CD4-positive, alpha-beta memory T cell (primary cell): ENCODE measurements at places on chromosomes 2 and 18.
A peak's percentile ranks its signal among the peaks of the same experiment; 100 is the strongest.

DNA sequence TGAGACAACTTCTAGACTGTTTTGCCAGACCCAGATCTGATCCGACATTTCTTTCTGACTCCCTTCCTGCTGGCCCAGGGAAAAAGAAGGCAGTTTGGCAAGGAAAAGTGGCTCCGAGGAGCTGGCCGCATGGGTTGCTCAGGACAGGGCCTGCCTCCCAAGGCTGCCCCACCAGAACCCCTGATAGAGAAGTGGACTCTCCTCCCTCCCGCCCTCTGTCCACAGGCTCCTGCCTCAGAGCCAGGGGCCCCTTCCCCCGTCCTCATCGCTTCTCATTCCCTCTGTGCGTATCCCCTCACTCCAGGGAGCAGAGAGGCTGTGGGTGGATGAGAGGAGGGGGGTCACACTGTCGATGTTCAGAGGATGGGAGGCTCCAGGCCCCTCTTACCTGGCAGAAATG lies 110.2 kb downstream of the TNS1 start:
- H3K27ac ChIP-seq: no peak overlapping the region
- no peaks in the 10 kb centered on the region for H3K4me1 ChIP-seq
- DNase-seq: no peak

- H3K4me1 ChIP-seq: no peaks in the 10 kb centered on the region
- no peaks in the 10 kb centered on the region for H3K36me3 ChIP-seq
- DNase-seq: no peak
- no peaks in the 10 kb centered on the region for H3K27me3 ChIP-seq
- H3K27ac ChIP-seq: no peak overlapping the region
- no peak overlapping the region for H3K4me3 ChIP-seq
Measured at GRCh38 chr2:154013514-154013913, 141.8 kb downstream of the GALNT13 start.

GRCh38 chr2:84999553-84999955 lies 28.6 kb downstream of the KCMF1 start:
- DNase-seq: no peak
- no peaks in the 10 kb centered on the region for H3K27me3 ChIP-seq
- no peak overlapping the region for H3K4me3 ChIP-seq
- no peaks in the 10 kb centered on the region for H3K36me3 ChIP-seq
- H3K4me1 ChIP-seq: peaks cover 55% of the 10 kb centered on the region

GRCh38 chr2:113157897-113158753 lies 15.6 kb upstream of the PSD4 start:
- H3K4me3 ChIP-seq: peak overlapping the region; percentile 57
- no peaks in the 10 kb centered on the region for H3K36me3 ChIP-seq
- DNase-seq: no peak
- H3K4me1 ChIP-seq: peaks cover 33% of the 10 kb centered on the region
- H3K27me3 ChIP-seq: no peaks in the 10 kb centered on the region

DNA sequence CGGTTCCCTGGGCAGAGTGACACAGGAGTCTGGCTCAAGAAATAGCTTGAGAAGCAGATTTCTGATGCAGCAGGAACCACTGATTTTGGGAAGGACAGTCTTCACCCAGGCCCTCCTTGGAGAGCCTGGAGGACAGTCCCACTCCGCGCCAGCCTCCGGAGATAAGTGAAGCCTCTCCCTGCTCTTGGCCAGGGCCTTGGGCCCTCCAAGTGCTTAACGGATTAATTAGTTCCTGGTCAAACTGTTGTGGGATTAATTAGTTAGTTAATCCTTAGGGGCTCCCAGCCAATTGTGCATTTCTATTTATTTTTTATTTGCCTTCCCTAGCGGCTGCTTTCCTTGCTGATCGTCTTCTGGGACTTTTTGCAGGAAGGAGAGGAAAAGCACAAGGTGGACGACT lies 19.6 kb downstream of the CPLX4 start:
- H3K36me3 ChIP-seq: no peaks in the 10 kb centered on the region
- no peak overlapping the region for H3K4me3 ChIP-seq
- H3K27me3 ChIP-seq: no peaks in the 10 kb centered on the region

DNA sequence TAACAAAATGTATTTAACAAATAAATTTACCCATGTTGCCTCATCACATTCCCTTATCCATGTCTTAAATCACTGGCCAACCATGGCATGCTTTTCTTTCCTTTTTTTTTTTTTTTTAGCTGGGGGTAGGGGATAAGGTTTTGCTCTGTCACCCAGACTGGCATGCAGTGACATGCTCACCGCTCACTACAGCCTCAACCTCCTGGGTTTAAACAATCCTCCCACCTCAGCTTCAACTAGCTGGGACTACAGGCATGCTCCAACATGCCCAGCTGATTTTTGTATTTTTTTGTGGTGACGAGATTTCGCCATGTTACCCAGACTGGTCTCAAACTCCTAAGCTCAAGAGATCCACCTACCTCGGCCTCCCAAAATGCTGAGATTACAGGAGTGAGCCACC lies 266.4 kb downstream of the THSD7B start:
- H3K36me3 ChIP-seq: no peaks in the 10 kb centered on the region
- no peak overlapping the region for H3K4me3 ChIP-seq
- H3K27me3 ChIP-seq: no peaks in the 10 kb centered on the region
- DNase-seq: no peak

GRCh38 chr18:49059028-49059834 lies 108.5 kb upstream of the SMAD7 start:
- H3K4me1 ChIP-seq: no peaks in the 10 kb centered on the region
- no peak overlapping the region for H3K4me3 ChIP-seq
- no peaks in the 10 kb centered on the region for H3K36me3 ChIP-seq
- no peaks in the 10 kb centered on the region for H3K27me3 ChIP-seq
- no peak overlapping the region for H3K27ac ChIP-seq

DNA sequence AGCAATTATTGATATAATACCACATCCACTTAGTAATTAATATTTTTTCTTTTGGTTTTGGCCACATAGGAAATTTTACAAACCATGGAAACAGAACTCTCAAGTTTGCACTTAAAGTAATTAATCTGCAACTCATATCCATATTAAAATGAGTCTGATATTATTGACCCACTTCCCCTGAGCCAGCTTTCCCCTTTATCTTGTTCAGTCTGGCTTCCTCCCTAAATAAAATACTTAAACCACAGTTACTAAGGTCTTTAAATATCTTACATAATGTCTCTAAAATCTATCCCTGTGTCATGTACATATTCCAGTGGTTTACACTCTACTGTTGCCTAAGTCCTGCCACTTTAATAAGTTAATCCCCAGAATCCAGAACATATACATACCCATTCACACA lies 564.9 kb upstream of the FSHR start:
- no peak for DNase-seq
- H3K4me3 ChIP-seq: no peak overlapping the region
- no peaks in the 10 kb centered on the region for H3K36me3 ChIP-seq
- no peaks in the 10 kb centered on the region for H3K4me1 ChIP-seq

GRCh38 chr2:202786842-202787241 lies 84.7 kb downstream of the ICA1L start:
- no peak overlapping the region for H3K27ac ChIP-seq
- H3K27me3 ChIP-seq: no peaks in the 10 kb centered on the region
- DNase-seq: no peak
- H3K36me3 ChIP-seq: peaks cover 9% of the 10 kb centered on the region
- H3K4me3 ChIP-seq: no peak overlapping the region

DNA sequence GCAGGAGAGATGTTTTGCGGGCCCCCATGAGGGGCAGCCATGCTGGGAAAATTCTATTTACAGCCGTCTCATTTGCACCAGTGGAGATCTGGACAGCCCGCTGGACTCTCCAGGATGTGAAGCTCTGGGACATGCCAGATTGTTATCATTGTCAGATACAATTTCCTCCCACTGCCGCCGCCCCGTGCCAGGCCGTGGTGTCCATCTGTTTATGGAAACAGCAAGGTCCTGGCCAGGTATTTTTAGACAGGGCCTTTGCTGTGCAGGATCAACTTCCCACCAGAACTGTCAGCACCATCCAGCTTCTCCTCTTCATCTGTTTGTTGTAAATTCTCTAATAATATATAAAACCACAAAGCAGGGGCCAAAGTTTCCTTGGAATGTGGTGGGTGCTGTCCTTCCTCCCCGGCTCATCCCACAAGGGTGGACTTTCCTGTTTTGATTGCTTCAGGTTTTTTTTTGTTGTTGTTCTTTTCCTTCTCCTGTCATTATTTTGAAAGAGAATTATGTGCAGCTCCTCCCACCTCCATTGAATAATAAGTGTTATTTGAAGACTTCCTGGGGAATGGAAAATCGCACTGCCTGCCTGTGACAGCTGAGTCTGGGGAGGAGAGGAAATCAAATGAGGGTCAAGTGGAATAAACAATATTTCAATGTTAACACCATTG lies 398.1 kb downstream of the TNS1 start:
- no peaks in the 10 kb centered on the region for H3K36me3 ChIP-seq
- H3K27me3 ChIP-seq: no peaks in the 10 kb centered on the region
- H3K27ac ChIP-seq: no peak overlapping the region
- peaks cover 22% of the 10 kb centered on the region for H3K4me1 ChIP-seq
- H3K4me3 ChIP-seq: no peak overlapping the region

GRCh38 chr2:31347750-31348149 lies 66.8 kb downstream of the XDH start:
- no peaks in the 10 kb centered on the region for H3K4me1 ChIP-seq
- H3K27ac ChIP-seq: no peak overlapping the region
- no peak for DNase-seq
- no peaks in the 10 kb centered on the region for H3K36me3 ChIP-seq
- H3K27me3 ChIP-seq: no peaks in the 10 kb centered on the region

DNA sequence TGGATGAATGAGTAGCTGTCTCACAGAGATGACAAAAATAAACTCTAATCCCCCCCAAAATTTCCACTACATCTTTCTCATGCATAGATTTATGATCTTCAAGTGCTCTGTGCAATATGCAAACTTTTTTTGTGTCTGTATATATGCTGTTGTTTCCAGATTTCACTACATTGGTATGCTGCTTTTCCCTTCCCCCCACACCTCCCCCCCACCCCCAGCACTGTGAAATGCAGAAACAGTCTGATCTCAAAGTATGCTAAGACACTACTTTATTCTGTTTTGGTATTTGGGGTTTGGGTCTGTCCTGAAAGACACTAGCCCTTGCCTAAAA lies 524 bp upstream of the KLHL14 start:
- H3K4me1 ChIP-seq: peaks cover 7% of the 10 kb centered on the region
- peaks cover 13% of the 10 kb centered on the region for H3K27me3 ChIP-seq
- no peak overlapping the region for H3K27ac ChIP-seq
- DNase-seq: no peak
- no peak overlapping the region for H3K4me3 ChIP-seq

DNA sequence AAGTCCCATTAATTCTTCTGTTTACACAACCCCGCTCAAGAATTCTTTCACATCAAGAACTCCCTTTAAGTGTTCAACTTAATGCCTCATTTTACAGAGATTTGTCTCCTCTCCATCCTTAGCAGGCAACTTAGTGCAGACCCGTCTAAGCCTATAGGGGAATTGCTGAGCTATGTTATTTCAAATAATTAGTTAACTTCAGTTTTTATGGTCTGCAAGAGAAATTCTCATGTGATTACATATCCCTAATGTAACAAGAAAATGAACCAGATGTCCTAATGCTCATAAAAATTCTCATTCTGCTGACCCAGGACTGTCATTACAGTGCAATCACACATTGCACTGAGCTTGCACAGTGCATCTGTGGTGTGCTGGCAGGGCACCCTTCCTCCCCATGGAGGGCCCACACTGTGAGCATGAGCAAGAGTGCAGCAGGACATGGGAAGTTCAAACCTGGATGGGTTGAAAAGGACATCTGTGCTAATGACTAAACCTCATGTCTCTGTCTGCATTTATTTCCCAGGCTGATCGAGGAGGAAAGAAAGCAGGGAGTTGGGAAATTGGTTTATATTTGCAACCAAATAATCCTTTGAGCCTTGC lies 97.1 kb downstream of the COL5A2 start:
- no peaks in the 10 kb centered on the region for H3K36me3 ChIP-seq
- no peaks in the 10 kb centered on the region for H3K27me3 ChIP-seq
- H3K4me1 ChIP-seq: no peaks in the 10 kb centered on the region
- H3K4me3 ChIP-seq: no peak overlapping the region
- DNase-seq: no peak

DNA sequence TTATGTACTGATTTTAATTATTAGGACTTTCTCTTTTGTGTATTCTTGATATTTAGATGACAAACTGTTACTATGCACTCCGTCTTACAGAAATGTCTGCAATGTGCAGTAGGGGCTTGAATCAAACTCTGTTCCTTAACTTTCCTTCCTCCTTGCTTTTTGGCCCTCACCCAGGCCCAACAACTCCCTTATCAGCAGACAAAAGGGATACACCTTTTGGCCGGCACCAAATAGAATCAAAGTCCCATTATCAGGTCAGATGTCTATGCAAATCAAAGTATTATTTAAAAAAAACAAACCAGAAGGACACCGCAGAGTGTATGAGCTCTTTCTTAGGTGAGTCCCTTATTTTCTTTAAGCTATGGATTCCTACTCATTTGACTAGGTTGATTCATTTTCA lies 116.3 kb upstream of the SERPINE2 start:
- H3K36me3 ChIP-seq: no peaks in the 10 kb centered on the region
- H3K27ac ChIP-seq: no peak overlapping the region
- no peak for DNase-seq
- no peak overlapping the region for H3K4me3 ChIP-seq

DNA sequence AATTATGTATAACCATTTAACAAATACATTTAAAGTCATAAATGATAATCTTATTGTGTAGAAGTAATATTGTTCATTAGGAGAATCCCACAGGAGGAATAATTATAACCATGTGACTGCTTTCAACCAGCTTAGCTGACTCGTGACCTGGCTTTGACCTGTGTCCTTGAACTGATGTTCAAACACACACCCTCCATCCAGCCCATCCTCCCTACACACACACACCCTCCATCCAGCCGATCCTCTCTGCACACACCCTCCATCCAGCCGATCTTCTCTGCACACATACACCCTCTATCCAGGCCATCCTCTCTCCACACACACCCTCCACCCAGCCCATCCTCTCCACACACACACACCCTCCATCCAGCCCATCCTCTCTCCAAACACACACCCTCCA lies 83.5 kb downstream of the EIPR1 start:
- DNase-seq: no peak
- H3K27me3 ChIP-seq: no peaks in the 10 kb centered on the region
- no peak overlapping the region for H3K27ac ChIP-seq
- no peaks in the 10 kb centered on the region for H3K4me1 ChIP-seq
- no peaks in the 10 kb centered on the region for H3K36me3 ChIP-seq

DNA sequence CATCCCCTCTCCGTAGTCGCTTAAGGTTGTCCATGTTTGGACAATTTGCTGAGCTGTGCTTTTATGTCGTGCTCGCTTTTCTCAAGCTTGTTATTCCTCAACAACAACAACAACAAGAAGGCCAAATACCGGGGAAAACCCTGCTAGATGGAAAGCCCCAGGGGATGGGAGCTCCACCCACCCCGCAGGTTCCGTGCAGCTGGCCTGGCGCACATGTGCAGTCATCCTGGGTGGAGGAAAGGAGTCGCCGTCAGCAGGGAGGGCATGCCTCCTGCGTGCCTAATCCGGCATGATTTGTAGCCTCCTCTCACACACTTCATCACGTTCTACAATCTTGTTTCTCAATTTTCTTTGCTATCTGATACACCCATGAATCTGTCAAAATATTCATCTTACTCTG lies 87.4 kb upstream of the SALL3 start:
- no peak for DNase-seq
- no peaks in the 10 kb centered on the region for H3K4me1 ChIP-seq
- no peaks in the 10 kb centered on the region for H3K27me3 ChIP-seq
- no peak overlapping the region for H3K4me3 ChIP-seq
- H3K27ac ChIP-seq: no peak overlapping the region
